Foreskin fibroblast (primary cell): ENCODE measurements at places on chromosomes 4 and X.
A peak's percentile ranks its signal among the peaks of the same experiment; 100 is the strongest.

DNA sequence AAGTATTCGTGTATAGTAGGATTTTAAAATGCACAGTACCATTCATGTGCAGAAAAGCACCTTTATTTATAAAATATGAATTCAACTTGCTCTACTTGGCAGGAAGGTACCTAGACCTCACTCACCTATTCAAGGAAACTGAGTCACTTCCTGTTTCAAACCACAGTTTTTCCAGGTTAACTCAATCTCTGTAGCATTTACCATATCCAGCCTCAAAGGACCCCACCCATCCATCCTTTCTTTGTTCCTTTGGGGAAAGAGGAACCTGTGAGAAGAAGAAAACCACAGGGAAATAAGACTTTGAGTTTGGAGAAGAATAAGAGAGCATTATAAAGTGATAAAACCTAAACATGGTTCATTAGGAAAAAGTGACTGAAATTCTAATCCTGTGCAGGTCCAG is 250.7 kb downstream of the CBR4 start:
- DNase-seq, result no peak

- no peak for DNase-seq
These were observed 83.7 kb downstream of the NAT8L start for GRCh38 chr4:2142630-2143427.

DNA sequence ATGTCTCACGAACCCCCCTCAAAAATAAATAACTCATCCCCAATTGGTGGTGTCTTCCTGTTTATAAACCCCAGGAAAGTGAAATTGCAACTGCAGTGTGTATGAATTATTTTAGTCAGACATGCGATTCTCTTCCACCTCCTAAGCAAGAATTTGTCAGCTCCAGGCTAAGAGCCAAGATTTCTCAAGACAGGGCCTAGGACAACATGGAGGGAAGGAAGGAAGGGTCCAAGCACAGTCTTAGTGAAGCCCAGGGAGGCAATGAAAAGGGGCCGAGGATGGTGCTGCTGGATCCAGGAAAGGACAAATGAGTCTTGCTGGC is 20.0 kb downstream of the SH3KBP1 start:
- no peak for DNase-seq

- DNase-seq, result no peak
These were observed 132.7 kb downstream of the GATB start for GRCh38 chr4:151628001-151628608.

DNA sequence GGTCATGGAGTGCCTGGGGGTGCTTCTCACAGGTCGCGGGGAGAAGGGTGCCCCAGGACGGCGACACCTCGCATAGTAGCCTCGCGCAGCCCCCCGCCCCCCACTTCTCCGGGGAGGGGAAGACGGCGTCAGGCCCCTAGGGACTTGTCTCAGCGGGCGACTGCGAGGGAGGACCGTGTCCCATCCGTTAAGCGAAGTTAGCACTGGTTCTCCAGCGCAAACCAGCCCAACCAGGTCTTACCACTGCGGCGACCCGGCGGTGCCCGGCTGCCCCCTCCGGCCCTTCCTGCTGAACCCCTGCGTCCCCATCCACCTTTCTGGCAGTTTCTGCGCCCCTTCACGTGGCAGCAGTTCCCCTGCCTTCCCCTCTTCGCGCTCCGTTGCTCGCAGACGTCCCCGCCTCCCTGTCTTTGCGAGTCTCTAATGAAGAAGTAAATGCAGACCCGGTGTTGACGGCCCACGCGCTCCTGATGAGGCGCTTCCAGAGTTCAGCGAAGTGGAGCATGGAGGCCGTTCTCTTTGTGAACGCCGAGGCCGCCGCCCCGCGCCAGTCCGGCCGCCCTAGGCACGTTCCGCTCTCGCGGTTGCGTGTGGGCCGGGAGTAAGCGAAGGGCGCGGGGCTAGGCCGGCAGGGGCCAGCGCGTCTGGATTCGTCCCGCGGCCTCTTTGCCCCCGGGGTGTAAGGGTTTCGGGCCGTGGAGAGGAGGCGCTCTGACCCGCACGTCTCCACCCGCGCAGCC is 3.0 kb downstream of the SLIT2 start:
- DNase-seq, result peak; percentile 41

DNA sequence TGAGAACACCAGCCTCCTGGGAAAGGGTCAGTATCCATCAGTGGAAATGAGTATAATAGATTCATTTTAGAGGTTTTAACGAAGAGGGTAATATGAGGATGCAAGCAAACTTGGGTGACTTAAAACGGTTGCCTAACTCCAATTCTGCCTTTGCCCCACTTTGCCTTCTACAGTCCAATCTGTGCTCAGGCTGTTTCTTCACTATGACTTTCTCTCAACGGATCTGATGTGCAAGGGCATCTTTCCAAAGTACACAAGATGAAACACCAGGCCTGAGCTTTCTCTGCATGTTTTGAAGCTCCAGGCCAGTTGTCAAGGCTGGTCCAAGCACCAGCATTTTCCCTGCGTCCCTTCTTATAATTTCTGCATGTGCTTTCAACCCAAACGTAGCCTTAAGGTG is 68.0 kb upstream of the TMEM164 start:
- peak; percentile 72 for DNase-seq

GRCh38 chr4:103867311-103867710 is 147.5 kb upstream of the TACR3 start:
- no peak for DNase-seq

DNA sequence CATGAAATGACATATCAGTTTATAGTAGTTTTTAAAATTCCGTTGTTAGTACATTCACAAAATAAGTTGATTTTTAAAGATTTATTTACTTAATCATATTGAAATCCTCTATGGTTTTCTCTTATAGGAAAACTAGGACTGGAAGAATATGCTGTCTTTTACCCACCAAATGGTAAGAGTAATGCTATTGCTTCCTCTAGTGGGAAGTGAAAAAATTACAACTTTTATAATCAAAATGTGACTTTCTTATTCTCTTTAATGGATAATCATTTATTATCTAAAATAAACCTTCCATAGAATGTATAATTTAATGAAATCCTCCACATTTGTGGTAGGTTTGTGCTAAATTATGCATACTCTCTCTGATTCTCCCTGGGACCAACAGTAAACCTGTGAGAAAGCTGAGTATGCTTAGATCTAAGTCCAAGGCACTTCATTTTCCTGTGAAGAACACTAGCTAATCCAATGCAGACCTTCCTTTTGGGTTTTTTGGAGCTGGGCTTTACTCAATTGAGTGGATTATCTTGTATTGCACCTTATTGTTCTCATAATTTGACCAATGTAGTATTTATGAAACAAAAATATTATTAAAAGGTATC is 136.2 kb downstream of the TBC1D19 start:
- DNase-seq, result peak; percentile 18

DNA sequence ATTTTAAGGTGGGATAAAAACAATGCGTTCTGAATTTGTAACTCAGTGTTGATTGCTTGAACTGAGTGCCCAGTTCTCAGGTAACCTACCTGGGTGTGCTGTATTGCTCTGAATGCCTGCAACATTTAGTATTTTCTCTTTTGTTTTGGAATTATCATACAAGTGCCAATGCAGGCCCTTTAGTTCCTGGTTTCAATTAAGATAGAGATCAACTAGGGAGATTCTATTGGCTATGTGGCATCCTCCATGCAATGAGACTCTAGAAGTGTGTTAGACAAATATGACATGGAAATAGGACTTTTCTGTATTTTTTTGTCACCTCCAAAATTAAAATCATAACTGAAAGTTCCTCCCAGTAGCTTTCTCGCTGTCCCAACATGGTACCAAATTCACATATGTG is 438.7 kb upstream of the IGFBP7 start:
- no peak for DNase-seq

DNA sequence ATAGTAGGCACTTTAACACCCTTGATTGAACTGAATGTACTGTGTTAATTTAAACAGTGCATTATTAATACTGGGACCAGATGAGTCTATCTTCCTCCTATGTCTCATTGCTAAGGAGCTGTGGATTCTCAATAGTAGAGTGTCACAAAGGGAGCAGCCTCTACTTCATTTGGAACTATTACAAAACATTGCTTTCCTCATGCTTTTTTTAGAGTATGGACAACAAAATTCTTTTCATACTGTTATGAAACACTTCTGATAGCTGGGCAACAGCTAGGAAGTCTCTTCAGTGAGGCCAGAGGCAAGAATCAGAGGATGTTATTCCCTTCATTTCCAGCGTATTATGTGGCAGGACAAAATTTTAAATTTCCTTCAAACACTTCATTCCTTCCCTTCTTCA is 160.8 kb downstream of the FBXO8 start:
- peak; percentile 24 for DNase-seq

- DNase-seq, result no peak
These were observed 1695.2 kb downstream of the STIM2 start for GRCh38 chr4:28555866-28556265.

DNA sequence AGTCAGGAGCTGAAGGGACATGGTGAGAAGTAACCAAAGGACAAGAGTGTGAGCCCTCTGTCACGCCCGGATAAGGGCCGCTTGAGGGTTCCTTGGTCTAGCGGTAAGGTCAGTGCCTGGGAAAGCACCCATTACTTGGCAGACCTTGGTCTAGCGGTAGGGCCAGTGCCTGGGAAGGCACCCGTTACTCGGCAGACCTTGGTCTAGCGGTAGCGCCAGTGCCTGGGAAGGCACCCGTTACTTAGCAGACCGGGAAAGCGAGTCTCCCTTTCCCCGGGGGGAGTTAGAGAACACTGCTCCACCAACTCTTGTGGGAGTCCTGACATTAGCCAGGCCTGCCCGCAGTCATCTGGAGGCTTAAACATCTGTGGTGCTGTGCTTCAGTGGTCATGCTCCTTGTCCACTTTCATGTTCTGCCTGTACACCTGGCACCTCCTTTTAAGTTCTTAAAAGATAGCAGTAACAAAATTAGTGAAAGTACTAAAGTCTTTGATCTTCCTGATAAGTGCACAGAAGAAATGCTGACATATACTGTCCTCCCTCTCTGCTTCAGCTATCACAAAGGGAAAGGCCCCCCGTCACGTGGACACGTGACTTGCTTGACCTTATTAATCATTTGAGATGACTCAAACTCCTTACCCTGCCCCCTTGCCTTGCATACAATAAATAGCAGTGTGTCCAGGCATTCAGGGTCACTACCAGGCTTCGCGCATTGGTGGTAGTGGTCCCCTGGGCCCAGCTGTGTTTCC is 9.3 kb upstream of the SEC24B start:
- DNase-seq, result peak; percentile 24

DNA sequence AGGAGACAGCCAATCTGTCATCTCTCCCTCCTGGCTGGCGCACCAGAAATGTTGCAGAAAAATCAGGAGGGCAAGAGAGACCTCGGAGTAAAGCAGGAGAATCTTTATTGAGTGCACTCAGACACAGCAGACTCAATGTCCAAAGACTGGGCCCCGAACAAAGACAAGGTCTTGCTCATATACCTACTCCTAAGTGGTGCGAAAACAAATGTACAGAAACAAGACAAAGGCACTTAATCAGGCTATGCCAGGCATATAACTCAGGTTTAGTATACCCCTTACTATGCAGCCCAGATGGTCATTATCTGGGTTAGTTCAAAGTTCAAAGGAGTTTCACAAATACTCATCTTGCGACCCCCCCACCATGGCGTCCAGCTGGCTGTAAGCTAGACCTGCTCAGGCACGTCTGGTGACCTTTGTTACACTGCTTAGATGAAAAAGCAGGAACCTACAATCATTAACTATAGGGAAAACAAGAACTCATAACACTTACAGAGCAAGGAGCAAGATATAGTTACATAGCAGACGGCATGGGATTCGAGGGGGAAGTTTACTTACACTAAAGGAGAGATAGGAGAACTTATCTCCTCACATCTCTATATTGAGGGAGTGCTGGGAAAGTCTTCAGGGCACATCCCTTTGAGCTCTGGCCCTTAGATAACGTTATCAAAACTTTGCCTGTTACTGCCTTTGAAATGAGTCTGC is 27.5 kb downstream of the SULT1E1 start:
- no peak for DNase-seq

GRCh38 chr4:126697748-126698147 is 935.0 kb upstream of the INTU start:
- peak; percentile 81 for DNase-seq

GRCh38 chr4:105236916-105237311 is 90.2 kb downstream of the TET2 start:
- DNase-seq, result no peak

GRCh38 chr4:151417164-151417571 is 8.2 kb downstream of the FHIP1A start:
- no peak for DNase-seq

DNA sequence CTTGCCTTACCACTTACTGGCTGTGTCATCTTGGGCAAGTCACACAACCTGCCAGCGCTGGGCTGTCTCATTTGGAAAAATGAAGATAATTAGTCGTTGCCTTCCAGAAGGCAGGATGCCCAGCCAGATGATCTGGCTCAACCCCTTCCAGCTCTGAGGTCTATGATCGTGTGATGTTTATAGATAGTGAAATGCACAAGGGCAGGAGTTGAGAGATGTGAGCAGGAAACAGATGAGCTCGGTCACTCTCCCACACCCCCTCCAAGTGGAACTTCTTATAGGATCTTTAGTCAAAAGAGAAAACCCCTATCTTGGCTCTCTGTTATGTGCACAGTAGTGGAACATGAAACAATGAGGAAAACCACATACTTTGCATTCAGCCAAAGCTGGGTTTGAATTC is 336.8 kb upstream of the PPARGC1A start:
- peak; percentile 74 for DNase-seq

DNA sequence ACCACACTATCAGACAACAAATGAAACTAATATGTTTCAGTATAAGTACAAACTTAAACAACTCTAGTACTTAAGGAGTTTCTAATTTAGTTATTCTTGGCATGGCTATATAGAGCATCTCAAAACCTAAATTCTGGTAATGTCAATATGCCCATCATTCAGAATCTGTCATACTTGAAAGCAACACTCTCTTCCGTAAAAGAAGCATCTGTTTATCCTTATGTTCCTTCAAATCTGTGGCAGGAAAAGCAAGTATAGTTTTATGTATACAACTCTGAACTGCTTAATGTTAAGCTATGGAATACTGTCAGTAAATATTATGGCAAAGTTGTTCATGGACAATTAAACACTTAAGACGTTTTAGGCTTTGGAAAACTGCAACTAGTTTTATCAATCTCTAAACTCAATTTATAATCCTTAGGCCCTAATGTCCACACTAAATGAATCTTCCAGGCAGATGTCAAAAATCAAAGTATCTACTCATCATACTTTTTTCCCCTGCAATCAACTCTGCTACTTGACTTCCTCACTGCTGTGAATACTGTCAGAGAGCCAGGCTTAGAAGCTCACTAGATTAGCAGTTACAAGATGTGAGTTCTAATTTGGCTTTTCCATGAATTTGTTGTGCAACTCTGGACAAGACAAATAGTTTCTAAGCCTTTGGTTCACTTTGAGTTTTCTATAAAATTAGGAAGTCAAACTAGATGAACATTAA is 109.4 kb downstream of the SCLT1 start:
- no peak for DNase-seq

DNA sequence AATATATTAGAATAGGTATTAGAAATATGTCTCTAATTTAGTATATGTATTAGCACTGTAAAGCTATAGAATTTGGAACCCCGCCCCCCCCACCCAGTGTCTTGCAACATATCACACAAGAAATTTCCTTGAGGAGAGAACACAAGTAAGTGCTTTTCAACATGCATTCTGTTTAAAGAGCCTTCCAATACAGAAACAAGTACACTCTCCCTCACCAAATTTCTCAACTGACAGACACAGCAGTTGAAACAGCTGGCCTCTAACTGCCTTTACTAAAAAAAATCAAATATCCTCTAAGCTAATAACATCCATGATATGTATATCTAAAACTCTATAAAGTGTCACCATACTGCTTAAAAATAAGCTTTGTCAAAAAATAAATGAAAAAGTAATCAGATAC is 12.4 kb downstream of the CAMK2D start:
- DNase-seq, result no peak
